CD4-positive, alpha-beta T cell (primary cell): ENCODE measurements at places on chromosomes 3 and 15.
A peak's percentile ranks its signal among the peaks of the same experiment; 100 is the strongest.

GRCh38 chr3:79957066-79957465, 189.3 kb upstream of the ROBO1 start:
- no peak for DNase-seq

DNA sequence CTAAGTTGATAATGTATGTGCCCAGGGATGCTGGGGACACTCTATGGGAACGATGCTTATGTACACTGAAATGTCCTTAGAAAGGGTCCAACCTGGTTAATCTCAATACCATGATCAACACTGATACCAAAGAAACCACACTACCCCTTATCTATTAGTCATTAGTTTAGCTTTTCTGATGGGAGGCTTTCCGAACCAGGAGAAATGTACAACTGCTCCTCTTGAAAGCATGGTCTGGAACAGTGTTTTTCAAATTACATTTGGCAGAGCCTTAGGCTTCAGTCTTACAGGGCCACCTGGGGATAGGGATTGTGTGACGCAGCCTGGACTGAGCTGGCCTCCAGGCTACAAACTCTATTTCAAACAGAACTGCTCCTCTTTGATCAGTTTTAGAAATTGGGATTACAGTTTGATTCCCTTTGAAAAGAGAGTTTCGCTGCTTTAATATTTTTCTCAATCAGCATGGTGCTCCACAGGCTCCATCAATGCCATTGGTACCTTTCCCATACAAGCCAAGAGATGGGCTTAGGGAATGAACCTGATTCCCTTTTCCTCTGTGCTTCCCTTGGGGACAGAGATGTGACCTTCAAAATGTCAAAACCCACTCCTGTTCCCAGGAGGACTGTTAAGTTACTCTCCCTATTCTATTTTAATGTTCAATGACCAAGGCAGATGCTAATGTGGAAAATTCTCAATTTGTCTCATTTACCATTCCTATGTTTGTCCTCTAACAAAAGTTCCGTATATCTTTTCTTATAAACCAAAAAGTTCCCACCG, 296.0 kb upstream of the ADAMTS9 start:
- no peak for DNase-seq

DNA sequence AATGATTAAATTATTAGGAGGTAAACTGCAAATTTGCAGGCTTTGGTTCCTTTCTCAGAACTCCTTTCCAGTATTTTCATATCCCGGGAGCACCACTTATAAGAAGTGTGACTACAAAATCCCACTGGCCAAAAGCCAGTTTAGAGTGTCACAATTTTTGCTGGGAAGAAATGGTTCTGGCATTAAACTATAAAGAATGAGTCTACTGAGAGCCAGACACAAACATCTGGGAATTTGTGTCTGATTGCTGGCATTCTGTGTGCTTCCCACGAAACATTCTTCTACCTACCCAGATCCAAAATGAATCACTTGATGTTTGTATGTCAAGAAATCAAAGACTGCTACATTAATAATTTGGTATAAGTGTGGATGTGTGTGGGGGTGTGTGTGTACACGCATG, 82.8 kb downstream of the DUT start:
- DNase-seq: no peak

DNA sequence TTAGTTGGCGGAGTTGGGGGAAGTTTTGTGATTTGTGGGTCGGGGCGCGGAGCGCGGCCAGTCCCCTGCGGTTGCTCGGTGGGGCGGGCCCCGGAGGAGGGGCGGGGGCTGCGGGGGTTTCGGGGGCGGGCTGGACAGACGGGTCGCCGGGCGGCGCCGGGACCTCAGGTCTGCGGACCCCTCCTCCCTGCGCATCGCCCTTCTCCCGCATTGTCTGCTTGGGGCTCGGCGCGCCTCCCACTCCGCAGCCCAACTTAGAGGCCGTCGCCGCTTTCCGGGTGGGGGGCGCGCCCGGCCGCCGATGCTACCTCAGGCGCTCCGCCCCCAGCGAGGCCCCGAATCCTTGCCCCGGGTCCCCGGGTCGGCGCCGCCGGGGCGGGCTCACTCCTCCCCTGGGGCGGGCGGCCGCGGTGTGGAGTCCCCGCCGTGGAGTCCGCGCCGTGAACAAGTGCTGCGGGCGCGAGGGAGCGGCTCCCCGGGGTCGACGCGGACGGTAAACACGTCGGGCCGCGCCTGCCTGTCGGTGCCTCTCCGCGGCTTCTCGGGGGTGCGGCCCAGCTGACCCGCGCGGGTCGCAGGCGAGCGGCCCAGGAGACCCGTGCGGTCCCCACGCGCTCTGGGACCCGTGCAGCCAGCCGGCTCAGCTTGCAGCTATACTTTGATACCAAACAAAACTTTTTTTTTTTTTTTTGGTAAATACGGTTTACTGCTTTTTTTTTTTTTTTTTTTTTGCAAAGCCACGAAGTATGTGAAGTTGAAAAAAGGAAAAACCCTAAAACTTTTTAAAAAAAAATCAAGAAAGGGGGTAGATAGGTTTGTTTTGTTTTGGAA, 624 bp downstream of the AKAP13 start:
- peak; percentile 35 for DNase-seq

GRCh38 chr15:26841514-26841913, 25.3 kb upstream of the GABRA5 start:
- DNase-seq: no peak

DNA sequence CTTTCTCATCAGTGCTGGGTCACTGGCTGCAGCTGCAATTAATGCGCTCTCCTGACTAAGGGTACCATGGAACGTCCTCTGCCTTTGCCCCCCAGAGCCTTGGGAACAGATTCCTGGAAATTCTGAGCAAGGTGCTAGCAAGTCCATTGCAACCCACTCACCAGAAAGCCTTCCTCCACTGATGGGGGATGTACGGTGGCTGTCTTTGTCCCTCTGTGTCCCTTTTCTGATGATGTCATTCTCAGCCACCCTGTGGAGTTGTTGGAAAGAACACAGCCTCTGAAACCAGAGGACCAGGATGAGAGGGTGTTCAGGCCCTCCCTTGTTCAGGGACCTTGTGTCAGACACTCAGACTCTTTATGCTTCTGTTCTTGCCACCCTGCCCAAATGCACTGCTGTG, 38.1 kb upstream of the ZBTB38 start:
- DNase-seq: no peak

- no peak for DNase-seq
Measured at GRCh38 chr3:138349926-138350665, 1.7 kb downstream of the MRAS start.

- no peak for DNase-seq
Measured at GRCh38 chr3:138222942-138223287, 35.8 kb downstream of the ARMC8 start.

GRCh38 chr15:35195649-35196048, 110.6 kb upstream of the NANOGP8 start:
- DNase-seq: no peak

DNA sequence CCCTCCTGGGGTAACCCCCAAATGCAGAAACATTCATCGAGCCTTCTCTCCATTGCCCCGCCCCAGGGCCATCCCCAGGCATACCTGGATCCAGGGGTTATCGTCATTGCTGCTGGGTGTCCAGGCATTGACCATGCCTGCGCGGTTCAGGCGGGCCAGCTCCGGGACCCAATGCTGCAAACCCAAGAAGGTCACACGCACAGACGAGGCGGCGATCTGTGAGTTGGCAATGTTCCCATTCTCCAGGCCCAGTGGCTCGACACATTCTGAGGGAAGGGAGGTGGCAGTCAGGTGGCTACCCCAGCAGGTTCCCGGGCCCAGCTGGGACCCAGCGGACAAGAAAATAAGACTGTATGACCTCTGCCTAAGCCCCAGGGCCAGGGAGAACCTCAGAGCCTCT, 6.1 kb downstream of the MFGE8 start:
- no peak for DNase-seq

DNA sequence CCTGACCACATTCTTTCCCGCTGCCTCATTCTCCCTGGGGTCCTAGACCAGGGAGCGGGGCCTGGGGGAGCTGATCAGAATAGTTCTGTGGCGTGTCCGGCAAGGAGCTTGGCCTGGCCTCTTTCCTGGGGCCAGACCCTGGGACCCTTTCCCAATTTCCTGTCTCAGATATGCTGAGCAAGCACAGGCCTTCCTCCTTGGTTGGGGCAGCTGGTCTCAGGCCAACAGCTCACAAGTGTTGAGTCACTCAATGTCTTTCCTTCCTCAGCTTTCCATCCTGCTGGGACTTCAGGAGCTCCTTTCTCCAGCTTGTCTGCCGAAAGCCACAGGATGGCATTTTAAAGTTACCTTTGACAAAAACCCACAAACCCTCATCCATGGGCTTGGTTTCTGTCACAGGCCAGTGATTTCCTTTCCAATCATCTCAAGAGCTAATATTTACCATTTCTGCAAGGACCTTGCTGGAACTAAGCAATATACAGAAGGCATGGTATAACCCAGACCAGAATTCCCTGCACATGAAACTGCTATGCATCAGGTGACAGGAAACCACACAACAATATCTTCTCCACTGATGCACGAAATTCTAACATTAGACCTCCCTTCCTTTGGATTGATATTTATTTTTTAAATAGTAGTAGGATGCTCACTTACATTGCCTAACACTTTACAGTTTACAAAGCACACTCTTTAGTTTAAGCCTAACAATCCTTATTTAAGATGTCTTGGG, 19.5 kb upstream of the TIMP4 start:
- DNase-seq: no peak

GRCh38 chr3:129548104-129548965, 5.4 kb downstream of the H1-8 start:
- DNase-seq: no peak

- peak; percentile 56 for DNase-seq
Measured at GRCh38 chr15:85707519-85708338, 87.0 kb downstream of the KLHL25 start.

GRCh38 chr3:172519740-172520139, 3.5 kb downstream of the TNFSF10 start:
- no peak for DNase-seq

DNA sequence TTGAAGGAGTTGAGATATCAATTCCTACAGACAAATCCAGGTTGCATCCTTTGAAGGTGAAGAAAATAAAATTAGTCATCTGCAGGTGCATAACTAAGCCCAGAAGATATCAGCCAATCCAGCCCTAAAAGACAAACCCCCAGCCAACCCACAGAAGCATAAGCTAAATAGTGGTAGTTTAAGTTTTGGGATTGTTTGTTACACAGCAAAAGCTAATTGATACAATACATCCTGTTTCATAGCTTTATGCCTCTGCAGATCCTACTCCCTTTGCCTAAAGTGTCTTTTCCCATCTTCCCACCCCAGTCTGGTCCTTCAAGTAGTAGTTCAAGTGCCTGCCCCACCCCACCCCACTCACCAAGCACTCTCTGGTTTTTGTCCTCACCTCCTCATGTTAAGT, 48.6 kb upstream of the CAPN7 start:
- DNase-seq: no peak

DNA sequence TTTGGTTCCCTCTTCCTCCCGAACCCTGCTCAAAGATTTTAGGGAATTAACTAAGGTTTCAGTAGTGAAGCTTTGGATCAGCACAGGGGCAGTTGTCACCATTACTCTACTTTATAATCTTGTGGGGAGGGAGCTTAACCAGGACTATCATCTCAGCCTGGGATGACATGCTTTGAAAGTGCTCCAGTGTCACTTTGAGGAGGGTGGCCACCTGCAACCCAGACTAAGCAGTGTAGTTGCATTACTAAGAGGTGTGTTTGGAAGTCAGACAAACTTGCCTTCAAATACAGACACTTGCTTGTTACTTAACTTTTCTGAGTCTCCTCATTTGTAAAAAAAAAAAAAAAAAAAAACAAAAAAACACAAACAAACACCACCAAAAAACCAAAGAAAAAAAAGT, 340.3 kb upstream of the TBL1XR1 start:
- no peak for DNase-seq

GRCh38 chr3:79555655-79556054, 212.1 kb downstream of the ROBO1 start:
- no peak for DNase-seq

- DNase-seq: no peak
Measured at GRCh38 chr3:194265996-194266964, 84.8 kb downstream of the CPN2 start.

GRCh38 chr3:85881833-85882393, 923.1 kb downstream of the CADM2 start:
- DNase-seq: no peak

- no peak for DNase-seq
Measured at GRCh38 chr3:68172039-68172438, 517.6 kb upstream of the SUCLG2 start.

DNA sequence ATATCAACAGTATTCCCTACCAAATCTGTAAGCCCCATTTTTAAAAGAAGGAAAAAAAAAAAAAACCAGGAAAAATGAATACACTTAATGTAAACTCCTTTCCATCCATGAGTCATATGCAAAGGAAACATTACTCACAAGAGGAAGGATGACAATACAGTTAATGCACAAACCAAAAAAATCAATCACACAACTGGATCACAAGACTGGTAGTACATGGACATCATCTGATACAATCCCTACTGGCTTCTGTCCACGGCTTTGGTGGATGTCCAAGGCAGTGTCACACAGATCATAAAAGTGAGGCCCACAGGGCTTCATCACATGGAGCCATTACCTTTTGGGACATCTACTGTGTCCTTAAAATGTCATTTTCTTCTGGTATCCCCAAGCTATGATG, 44.0 kb downstream of the SUCLG2 start:
- no peak for DNase-seq

- DNase-seq: no peak
Measured at GRCh38 chr3:13707456-13707855, 158.5 kb downstream of the FBLN2 start.
